Amniotic stem cell (primary cell): ENCODE measurements at places on chromosomes 5 and 9.

DNA sequence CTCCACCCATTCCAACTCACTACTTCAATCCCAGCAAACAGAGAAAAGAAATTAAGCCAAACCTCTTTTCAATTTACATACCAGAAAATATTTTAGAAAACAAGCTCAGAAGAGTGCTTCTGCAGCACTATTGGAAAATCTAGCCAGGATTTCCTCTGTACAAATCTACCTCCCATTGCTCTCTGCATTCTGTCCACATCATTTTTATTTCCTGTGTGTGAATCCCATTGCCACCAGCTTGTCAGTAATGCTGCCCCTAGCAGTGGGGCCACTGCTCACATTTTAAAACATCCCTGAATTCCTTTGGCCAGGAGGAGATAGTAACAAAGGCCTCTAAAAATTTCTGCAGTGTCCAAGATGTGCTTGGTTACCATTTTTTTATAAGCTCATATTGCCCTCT is 232.5 kb downstream of the ARRDC3 start:
- no peak for DNase-seq

DNA sequence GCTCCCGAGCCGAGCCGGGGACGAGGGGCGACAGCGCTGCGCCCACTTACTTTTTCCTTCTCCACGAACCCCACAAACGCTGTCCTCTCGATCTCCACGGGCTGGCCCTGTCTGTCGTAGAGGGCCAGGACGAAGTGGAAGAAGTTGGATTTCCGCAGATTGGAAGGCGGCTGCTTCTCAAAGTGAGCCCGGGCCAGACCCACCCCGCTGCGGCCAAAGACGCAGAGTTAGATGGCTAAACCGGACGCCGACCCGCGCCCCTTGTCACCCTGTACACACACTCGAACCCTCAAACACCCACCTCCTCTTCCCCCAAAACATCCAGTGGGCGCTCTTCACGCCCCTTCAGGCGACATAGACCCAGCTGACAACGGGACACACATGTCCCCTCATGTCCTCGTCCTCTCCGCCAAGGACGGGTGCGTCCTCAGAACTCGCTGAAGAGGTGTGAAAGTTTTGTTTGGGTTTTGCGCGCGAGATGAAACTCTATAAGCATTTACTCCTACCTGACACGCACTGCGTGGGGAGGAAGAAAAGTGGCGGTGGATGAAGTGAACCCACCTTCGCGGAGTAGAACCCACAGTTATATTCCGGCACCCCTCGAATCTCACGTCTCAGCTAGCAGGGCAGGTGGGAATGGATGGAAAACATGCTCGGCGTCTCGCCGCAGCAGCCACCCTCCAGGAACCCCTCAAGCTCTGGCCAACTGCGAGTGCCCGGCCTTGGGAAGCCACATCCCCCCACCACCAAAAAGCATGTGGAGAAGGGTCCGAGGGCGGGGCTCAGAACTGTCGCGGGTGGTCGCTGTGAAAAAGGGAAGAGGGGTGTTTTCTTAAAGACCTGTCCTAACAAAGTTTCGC is 2.6 kb downstream of the EBF1 start:
- no peak for DNase-seq

- DNase-seq: no peak
These were observed 1082.5 kb upstream of the WWC1 start for GRCh38 chr5:167208911-167209310.

GRCh38 chr9:5459289-5459829 is 9.0 kb downstream of the CD274 start:
- DNase-seq: no peak

- no peak for DNase-seq
These were observed 169.7 kb upstream of the SMARCA2 start for GRCh38 chr9:1845425-1845824.
